Stimulated activated CD4-positive, alpha-beta T cell treated with anti-CD3 and anti-CD28 coated beads, Interleukin-1b, Interleukin-23, amount 100 ng/mL, for 1 hour (primary cell): ENCODE measurements at places on chromosomes 11 and 22.

DNA sequence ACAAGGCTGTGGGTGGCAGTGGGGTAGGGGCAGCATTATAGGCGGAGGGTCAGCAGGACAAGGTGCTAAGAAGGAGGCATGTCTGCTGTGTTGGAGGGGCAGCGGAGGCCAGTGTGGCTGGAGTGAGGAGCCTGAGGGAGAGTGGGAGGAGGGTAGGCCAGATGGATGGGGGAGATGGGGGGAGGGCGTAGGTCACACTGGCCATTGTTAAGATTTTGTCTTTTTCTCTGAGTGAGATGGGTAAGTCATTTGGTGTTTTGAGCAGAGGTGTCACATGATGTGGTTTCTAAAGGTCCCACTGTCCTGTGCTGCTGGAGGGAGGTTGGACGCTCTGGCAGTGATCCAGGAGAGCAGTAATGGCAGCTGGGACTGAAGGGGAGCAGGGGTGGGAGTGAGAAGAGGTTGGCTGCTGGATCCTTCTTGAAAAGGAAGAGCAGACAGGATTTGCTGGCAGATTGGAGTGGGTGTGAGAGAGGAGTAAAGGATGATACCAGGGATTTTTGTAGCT lies 9.8 kb downstream of the PPP6R3 start:
- DNase-seq = no peak

DNA sequence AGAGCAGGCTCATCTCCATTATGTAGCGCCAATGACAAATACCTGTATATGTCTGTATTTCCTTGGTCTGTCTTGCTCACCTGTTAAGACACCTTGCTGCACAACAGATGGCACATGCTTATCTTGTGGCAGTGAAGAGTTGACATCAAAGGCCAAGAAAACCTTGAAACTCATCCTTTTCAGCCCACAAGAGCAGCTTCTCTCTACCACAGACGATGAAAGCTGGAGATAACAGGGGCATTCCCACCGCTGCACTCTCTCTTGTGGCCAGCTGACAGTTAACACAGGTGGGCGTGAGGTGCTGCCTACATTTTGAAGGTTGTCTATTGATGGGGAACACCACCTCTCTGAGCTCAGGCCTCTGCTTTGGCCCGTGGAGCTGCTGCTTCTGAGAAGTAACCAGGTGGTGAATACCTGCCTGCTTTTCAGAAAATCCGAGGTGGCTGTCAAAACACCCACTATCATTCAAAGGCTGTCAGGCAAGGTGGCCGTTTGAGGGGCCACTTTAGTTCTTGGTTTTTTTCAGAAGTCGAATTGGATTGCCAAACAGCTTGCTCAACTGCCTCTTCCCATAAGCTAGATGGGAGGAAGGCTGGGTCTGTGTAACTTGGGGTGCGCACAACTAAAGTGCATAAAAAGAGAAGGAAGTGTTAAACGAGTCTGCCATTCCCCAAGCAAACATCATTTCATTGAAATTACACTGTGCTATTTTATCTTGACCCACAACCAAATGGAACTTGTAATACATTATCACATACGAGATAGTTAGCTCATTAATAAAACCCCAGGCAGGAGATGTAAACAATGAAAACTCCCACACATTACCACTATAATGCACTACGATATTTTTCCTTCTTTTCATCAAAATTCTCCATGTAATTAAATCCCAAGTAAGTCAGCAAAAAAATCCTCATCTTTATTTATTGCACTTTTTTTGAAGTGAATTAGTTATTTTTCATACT lies 87.1 kb upstream of the RAG2 start:
- DNase-seq = no peak

DNA sequence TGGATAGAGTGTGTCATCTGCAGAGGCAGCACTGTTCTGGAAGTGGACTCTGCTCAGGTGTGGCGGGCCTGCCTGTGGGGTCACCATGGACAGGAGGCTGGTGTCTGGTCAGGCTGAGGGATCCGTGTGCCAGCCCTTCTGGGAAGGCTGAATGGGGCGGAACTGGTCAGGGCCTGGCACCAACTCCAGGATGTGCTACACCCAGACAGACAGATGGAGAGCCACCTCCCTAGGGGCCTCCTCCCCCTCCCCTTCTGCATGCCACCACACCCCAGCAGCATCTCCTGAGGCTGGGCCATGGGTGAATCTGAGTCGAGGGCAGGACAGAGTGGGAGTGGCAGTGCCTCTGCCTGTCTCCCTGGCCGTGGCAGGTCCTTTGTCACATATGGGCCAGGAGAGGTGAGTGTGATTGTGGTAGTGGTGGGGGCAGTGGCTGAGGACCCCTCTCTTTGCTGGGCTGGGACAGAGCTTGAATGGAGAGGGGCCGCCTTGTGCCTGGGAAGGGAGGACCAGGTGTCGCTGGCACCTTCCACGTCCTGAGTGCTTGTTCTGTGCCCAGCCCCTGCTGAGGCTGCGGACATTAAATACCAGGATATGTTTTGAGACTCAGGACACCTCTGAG lies 29.1 kb downstream of the ST3GAL4 start:
- no peak for DNase-seq

GRCh38 chr22:40628354-40629042 lies 8.0 kb downstream of the MRTFA start:
- DNase-seq = no peak

DNA sequence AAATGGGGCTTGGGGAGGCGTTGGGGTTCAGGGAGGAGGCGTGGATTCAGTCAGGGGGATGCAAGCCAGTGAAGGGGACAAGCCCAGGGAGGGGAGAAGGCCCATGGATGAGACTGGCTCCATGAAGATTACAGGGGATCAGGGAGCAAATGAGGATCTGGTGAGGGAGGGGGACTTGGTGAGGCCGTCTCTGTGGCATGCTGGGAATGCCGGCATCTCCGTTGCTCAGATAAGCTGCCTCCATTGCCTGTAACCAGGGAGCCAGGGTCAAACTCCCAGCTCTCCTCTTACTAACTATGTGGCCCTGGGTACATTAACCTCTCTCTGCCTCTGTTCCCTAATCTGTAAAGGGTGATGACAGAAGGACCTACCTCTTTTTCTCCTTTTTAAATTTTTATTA lies 38.7 kb downstream of the TPBGL start:
- no peak for DNase-seq

- no peak for DNase-seq
These were observed 1945.3 kb upstream of the RAG2 start for GRCh38 chr11:38543311-38543710.

GRCh38 chr11:127996825-127997224 lies 590.5 kb downstream of the ETS1 start:
- DNase-seq = no peak

DNA sequence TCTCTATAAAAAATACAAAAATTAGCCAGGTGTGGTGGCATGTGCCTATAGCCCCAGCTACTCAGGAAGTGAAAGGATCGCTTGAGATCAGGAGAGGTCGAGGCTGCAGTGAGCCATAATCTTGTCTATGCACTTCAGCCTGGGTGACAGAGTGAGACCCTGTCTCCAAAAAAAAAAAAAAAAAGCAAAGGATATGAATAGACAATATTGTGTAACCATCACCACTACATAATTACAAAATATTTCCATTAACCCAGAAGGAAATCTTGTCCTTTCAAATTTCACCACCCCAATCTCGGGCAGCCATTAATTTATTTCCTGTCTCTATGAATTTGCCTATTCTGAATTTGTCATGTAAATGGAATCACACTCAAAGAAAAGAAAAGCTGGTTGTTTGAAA lies 21.2 kb downstream of the RSF1 start:
- DNase-seq = no peak

DNA sequence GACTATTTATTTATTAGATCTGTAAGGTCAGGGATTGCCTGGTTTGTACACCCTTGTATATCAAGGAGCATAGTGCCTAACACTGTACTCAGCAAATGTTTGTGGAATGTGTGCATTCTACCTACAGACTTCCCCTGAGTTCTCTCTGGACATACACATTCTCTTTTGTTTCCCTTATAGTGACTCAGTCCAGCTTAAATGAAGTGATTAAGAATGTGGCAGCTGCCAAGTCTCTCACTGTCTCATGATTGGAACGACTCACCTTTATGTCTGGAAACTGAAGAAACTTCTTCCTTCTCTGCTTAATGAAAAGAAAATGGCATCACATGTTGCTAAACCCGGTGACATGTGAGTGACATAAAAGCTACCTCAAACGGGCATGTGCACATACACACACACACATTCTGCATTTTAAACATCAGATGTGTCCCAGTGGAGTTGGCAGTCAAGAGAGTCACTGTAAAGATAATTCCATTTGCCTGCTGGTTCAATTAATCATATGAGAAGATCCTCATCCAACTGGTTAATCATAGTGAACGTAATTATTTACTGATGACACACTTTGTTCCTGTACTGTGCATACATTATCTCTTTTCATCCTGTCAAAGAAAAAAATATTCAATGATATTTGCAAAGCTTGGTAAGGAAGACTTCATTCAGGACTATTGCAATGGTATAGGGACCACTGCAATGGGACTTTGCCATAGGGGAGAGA lies 42.8 kb downstream of the GLYAT start:
- DNase-seq = no peak

GRCh38 chr22:23289851-23290724 lies 109.8 kb downstream of the BCR start:
- peak; percentile 37 for DNase-seq

GRCh38 chr11:102138223-102138622 lies 28.0 kb downstream of the YAP1 start:
- DNase-seq = no peak

GRCh38 chr11:559020-559620 lies 1.4 kb downstream of the LMNTD2 start:
- no peak for DNase-seq

DNA sequence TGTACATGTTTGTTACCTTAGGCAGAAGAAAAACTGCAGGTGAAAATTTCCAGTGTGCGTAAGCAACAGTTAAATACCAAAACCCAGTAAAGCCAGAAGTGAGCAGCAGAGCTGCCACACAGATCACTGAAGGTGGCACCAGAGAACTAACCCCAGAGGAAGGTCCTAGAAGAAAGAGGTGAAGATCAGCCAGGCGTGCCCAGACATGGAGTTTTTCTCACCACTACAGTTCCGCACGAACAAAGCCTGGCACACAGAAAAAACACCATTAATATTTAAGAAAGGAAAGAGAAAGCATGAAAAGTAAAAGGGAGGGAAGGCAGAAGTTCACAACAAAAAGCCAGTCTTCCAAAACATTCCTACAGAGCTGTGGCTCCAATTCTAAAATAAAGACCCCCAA lies 60.7 kb downstream of the STK33 start:
- DNase-seq = no peak

GRCh38 chr11:75815345-75816168 lies 547 bp downstream of the UVRAG start:
- peak; percentile 24 for DNase-seq

GRCh38 chr11:129731316-129731715 lies 84.3 kb upstream of the TMEM45B start:
- no peak for DNase-seq

GRCh38 chr11:89498845-89499448 lies 7.8 kb upstream of the NOX4 start:
- no peak for DNase-seq
